ENCODE measurements at places on chromosomes 4 and X.

GRCh38 chr4:147510962-147511668, 30.2 kb downstream of the EDNRA start:
- DNase-seq, result no peak

DNA sequence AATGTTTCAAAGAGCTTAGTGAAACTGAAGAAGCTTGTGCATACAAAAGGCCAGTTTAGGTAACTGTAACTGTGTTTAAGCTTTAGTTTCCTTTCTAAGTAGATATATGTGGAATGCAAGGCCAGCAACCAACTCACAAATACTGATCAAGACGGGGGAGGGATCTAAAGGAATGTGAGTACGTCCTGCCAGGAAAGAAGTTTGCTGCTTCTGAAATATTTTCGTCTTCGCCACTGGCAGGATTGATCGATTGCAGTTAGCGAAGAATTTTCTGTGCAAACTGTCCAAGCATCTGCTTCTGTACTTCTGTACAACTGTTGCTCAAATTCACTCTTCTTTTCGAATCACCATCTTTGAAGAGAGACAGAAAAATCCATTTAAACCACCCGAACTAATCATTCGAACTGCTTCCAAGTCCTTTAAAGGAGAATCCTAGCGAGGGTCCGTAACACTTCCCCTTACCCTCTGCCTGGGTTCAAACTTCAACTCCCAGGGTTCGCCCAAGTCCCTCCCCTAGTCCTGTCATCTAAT, 373 bp upstream of the INTS6L start:
- no peak for DNase-seq

GRCh38 chr4:84968925-84969324, 2.4 kb upstream of the WDFY3 start:
- DNase-seq, result no peak

- peak; percentile 12 for DNase-seq
These were observed 83.7 kb downstream of the FREM3 start for GRCh38 chr4:143616771-143617170.

DNA sequence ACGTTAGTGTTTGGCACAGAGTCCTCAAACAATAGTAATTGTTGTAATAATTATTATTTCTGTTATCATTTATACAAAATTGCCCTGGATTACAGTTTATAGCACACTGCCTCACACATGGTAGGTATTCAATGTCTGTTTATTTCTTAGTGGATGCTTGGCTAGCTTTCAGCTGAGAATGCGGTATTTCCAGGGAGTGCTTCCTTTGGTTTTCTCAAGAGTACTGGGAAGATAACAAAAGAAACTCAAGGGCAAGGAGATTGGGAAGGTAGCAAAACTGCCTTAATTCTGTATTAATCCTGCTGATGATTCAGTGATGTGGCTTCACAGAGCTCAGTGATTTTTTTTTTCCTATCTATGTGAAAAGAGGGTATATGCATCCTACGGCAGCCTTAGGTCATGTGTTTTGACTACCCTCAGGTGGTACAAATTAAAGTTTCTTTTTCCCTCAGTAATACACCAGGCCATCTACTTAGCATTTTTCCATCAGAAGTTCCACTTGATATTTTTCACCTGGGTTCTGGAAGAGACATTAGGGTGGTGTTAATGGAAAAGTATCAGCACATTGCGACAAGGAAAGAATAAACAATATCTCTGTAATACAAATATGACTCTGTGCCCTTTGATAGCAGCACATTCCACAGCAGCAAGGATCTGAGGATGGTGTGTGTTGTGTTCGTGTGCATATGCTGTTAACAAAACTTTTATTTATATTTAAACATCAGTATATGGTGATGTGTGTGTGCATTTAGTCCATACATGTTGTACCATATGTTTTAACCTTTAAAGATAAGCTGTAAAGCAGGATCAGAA, 124.3 kb upstream of the RASGEF1B start:
- no peak for DNase-seq

- no peak for DNase-seq
These were observed 218.6 kb upstream of the HTR2C start for GRCh38 chrX:114365065-114365834.
